ENCODE measurements at places on chromosomes 4 and X.

DNA sequence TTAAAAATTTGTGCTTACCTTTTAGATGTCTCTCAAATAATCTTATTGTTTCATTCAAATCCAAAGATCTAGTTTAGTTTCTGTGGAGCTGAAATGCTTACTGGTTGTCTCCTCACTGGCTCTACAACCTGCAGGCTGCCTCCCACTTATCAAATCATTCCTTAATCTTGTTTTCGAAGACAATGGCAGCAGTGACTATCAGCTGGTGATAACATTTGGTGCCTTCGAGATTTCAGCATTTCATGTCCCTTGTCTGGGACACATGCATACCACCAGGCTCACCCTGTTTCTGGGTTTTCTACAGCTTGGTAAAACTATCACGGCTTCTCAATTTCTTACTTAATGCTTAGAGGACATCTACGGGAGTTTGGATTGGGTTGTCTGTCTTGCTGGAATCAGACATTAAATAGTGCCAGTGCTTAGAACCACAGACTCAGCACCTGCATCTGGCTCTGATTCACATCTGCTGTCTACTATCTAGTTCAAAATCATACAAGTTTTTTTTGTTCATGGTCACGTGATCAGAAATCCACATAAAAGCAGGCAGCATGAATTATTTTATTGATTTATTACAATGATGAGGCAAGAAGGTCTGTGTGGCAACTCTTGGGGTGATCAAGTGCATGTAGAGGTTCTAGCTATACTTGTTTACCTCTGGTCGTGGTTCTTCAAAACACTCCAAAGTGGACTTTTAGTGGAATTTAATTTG lies 32.0 kb upstream of the SMARCAD1 start:
- no peak for DNase-seq

DNA sequence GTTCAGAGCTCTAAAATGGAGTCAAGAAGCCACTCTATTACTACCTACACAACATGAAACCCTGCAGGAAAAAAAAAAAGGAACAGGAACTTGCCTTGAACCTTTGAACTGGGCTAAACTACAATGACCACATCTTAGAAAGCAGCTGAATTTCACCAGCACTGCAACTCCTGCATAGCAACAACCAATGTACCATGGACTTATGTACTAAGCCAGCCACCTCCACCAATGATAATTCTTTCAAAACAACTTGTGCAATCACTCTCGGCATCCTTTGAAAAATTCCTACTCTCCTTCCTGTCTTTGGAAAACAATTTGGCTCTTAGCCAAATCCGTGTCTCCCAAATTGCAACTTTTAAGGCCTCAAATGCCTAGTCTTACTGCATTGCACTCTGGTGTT lies 26.8 kb upstream of the FMR1 start:
- peak; percentile 0 for DNase-seq

DNA sequence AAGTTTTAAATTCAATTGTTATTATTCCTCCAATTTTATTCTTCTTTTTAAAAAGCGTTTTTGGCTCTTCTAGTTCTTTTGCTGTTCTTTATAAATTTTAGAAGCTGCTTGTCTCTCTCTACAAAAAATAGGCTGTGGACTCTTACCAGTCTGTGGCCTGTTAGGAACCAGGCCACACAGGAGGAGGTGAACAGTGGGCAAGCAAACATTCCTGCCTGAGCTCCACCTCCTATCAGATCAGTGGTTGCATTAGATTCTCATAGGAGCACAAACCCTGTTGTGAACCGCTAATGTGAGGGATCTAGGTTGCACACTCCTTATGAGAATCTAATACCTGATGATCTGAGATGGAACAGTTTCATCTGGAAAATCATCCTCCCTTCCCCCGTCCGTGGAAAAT lies 23.1 kb downstream of the JADE3 start:
- DNase-seq: no peak

DNA sequence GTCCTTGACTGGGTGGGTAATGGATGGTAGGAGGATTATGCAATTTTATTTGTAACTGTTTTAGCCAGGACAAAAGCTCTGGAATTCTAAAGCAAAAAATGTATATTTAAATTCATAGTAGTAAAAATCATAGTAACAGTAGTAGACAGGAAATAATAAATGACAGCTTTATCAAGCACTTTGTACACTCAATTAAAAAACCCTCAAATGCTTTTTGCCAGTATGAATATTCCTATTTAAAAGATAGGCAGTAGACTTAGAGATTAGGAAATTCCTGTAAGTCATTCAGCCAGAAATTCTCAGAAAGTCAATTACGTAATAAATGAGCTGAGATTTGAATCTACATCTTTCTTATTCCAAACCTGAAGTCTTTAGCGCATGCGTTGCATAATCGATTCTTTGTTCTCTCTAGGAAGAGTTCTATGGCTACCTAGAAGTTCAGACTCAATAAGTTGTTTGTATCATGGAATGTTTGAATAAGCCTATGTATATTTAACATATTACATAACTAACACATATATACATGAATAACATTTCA lies 2.5 kb downstream of the AADAT start:
- no peak for DNase-seq

GRCh38 chrX:47501226-47502074 lies 18.4 kb upstream of the ZNF41 start:
- DNase-seq: no peak

- DNase-seq: peak; percentile 12
Measured at GRCh38 chrX:49919617-49920016, 2.8 kb upstream of the CLCN5 start.

GRCh38 chr4:55251342-55251741 lies 94.7 kb upstream of the SRD5A3 start:
- no peak for DNase-seq

GRCh38 chr4:137644201-137644600 lies 111.9 kb upstream of the PCDH18 start:
- no peak for DNase-seq

DNA sequence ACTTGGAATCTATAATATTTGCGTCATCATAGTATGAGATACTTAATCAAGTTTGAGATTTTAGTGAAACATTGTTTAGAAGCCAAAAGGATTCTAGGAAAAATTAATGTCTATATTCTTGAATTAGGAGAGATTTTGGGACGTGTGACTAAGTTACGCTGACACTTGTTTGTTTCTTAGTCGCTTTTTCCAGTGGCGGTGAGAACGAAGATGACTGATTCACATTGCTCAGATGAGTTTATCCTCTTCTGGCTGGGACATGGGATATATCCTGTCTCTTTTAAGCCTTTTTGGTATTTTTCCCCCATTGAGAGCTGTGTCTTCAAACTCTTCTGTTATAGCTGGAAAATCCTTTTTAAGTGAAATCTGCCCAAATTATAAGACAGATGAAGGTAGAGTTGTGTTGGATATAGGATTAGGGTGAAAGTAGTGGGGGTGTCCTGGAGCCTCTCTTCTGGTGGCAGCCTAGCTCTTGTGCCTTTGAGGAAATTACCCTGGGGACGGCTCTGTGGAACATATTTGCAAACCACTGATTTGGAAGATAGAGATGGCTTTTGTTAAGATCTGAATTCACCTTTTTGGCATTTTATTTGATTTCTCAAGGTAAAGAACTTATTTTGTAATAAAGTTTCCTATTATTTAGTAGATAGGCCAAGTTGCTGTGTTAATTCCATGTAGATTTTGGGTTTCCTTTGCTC lies 49.7 kb downstream of the HTT start:
- DNase-seq: no peak

DNA sequence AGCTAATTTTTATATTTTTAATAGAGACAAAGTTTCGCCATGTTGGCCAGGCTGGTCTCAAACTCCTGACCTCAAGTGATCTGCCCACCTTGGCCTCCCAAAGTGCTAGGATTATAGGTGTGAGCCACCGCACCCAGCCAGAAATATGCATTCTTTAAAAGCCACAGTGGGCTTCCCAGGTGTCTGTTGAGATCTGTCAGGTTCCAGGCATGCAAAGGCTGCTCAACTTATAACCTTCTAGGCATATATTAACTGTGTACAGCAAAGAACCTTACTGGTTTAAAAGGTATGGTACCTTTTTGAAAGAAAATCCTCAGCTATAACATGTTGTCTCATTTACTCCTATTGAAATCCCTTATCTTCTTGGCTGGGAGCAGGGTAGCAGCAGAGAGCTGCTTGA lies 42.5 kb downstream of the JADE3 start:
- no peak for DNase-seq

GRCh38 chr4:38781854-38782261 lies 932 bp downstream of the TLR10 start:
- no peak for DNase-seq

GRCh38 chr4:112183252-112183651 lies 38.0 kb downstream of the FAM241A start:
- DNase-seq: no peak

DNA sequence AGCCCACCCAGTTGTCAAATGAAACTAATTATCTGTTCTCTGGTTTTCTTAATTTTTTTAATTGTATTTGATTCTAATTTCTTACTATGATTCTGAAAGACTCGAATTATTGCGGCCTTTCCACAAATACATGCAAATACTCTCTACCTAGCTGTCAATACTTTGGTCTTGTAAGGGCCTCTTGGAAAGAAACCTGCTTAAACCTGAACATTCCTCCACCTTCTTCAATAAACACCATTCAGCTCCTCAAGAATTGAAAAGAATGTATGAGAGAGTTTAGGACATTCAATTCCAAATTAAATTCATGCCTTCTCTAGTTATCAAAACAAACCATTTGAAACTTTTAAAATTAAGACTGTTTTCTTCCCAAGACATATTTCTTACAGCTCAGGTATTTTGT lies 385.9 kb upstream of the NOCT start:
- DNase-seq: no peak

DNA sequence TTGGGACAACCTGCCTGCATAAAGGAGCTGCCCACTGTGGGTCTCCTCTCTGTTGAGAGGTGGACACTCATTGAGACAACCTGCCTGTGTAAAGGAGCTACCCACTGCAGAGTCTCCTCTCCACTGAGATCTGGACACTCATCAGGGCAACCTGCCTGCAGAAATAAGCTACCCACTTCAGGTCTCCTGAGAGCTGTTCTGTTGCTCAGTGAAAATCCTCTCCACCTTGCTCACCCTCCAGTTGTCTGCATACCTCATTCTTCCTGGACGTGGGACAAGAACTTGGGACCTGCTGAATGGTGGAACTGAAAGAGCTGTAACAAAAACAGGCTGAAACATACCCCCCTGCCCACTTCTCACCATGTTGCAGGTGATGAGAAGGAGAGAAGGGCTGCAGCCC lies 59.9 kb upstream of the CDKN2AIP start:
- no peak for DNase-seq

- DNase-seq: no peak
Measured at GRCh38 chrX:53616946-53617345, 69.6 kb downstream of the HUWE1 start.

DNA sequence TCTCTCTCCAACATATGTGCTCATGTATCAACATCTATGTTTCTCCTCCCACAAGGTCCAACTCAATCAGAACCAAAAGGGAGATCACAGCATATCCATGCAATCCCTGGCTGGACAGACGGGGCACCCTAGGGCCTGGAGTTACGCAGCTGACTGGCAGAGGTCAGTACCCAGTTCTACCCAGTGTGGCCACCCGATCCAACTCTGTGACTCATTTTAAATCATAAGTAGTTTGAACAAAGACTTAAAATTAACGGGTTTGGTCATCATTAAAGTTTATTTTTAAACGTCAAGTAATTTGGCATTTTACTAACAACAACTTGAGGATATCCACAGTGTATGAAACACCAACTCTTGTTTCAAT lies 59.5 kb downstream of the APBB2 start:
- DNase-seq: no peak

DNA sequence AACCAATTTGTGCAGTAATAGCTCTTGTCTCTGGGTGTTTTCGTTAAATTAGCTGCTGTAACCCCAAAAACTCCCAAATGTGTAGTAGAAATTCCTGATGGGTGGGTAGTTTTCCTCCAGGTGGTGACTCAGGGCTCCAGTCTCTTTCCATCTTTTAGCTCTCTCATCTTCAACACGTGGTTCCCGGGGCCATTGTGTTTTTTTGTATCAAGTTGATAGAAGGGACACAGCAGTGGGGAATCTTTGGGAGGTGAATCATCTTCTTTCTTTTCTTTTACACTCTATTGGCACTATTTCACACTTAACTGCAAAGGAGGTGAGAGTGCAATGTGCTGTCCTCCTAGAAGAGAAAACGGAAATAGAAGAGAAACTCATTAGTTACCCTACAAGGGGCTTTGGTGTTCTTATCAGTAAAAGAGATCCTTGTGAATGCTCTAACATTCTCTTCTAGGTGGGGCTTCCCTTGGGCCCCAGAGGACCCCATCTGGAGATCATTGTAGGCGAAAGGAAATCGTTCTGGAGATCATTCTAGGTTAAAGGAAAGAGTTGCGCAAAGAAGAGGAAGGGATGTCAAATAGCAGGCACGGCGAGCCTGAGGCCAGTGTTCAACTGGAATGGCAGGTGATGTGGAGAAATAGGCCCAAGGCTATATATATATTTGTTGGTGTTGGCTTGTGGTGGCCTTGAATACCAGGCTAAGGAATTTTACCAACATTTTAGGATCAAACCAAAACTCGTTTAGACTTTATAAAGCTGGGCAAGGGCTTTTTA lies 68.2 kb upstream of the ACSL1 start:
- no peak for DNase-seq

DNA sequence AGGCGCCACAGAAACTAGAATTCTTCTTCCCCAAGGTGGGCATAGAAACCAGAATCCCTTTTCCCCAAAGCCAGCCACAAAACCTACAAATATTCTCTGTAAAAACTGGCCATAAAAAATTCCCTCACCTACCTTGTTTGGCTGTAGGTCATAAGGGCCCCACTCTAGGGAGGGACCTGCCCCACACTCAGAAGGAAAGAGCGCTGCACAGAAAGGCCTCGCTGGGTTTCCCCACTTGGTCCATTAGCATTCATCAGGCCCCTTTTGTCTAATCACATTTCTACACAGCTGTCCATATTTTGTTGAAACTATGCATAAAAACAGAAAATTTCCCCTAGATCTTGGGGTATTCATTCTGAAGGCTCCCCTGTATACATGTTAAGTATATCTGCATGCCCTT lies 54.1 kb downstream of the PHKA2 start:
- DNase-seq: no peak

DNA sequence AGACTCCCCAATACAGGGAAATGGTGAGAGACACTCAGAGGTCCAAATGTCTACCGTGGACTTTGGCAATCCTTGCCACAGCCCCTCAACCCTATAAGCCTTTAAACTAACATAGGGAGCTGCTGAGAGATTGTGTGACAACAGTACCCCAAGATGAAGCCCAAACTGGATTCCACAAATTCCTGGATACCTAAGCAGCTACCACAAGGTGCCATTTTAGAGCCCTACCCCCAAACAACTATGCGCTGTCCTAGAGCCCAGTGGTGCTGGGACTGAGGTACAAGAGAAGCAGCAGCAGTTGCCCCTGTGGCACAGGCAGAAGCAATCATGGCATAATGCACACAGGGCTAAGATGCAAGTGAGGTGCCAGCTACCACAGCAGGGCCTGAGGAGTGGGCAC lies 2.7 kb upstream of the TMPRSS11F start:
- no peak for DNase-seq

DNA sequence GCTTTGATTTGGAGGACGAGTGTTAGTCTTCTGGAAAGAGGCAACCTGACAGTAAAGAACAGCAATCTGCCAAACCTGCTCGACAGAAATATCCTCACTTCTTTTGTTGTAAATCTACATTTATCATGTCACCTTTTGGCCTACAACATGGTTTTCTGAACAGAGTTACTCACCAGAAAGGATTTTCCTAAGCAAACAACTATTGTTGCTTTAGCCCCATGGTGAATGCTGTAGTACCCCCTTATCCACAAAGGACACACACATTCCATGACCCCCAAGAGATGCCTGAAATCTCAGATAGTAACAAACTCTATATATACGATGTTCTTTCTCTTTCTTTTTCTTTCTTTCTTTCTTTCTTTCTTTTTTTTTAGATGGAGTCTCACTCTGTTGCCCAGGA lies 42.7 kb downstream of the TMEM150C start:
- no peak for DNase-seq

- DNase-seq: no peak
Measured at GRCh38 chr4:113094802-113095201, 45.3 kb downstream of the ANK2 start.

Data from CD14-positive monocyte (primary cell).